Right ventricle myocardium inferior (tissue), 1 donor: ENCODE measurements at places on chromosomes 5 and 9.
A peak's percentile ranks its signal among the peaks of the same experiment; 100 is the strongest.

DNA sequence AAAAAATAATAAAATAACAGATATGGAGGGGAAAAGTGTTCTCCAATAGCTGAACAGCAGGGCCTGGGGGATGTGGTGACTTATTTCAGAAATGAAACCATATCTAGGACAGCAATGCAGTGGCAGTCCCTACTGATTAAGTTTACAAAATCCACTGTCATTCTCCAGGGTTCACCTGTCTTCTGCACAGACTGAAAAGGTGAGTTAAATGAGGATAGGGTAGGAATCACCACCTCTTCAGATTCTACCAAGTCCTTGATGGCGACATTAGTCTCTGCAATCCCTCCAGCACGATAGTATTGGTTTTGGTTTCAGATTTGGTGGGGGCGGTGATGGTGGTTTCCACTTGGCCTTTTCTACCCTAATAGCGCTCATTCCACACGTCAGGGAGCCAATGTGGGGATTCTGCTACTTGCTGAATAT is 32.3 kb upstream of the NPM1 start:
- DNase-seq, result no peak

- DNase-seq, result no peak
Measured at GRCh38 chr5:171745602-171746001, 40.0 kb upstream of the SMIM23 start.

DNA sequence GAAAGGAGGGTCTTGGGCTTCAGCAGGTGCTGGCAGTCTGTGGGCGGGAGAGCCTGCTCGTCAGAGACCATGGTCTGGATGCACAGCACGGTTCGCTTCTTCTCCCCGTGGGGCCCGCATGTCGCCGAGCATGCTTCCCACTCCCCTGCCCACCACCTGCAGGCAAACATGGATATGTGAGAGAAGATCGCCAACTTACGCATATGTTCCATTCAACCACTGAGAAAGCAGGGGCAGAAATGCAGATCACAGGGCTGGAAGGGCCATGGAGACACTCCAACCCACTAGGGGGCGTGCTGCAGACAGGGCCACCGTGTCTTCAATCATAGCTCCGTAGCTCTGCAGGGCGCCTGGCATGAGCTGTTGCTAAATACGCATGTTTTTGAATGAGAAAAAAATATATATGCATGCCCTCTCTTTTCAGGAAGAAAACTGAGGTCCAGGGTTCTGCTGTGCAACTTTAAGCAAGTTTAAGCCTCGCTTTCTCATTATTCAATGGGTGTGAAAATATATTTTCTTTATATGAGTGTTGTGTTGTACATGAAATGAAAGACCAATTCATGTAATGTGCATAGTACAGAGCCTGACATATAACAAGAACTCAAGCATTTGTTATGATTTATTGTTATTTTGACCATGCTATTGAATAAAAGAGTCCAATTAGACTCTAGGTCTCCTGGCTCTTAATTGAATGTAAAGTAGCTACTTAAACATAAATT is 148.0 kb downstream of the TARS1 start:
- DNase-seq, result no peak

- no peak for DNase-seq
Measured at GRCh38 chr5:159091596-159092331, 8.0 kb downstream of the EBF1 start.

DNA sequence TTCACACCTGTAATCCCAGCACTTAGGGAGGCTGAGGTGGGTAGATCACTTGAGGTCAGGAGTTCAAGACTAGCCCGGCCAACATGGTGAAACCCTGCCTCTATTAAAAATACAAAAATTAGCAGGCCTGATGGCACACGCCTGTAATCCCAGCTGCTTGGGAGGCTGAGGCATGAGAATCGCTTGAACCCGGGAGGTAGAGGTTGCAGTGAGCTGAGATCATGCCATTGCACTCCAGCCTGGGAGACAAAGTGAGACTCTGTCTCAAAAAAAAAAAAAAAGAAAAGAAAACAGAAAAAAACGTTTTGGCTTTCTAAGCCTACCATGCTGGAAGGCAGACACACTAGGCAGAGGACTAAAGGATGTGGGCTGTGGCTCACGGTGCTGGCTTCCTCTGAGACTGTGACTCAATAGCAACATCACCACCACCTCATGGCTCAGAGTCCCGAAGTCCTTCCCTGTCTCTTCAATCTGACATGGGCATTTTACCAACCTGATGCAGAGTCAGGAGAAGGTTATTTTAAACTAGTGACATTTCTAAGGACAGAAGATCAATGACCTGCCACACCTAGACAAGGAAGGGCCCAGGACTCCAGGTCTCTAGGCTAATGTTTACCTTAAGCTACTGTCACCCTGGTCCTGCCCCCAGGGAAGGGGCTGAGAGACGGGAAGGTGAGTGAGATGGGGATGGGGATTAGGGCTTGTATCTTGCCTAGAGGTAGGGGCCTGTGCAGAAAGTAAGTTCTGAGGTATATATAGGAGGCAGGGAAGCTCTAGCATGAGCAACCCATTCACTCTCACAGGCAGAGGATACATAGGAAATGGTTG is 3.7 kb downstream of the ECSCR start:
- DNase-seq, result no peak

- DNase-seq, result no peak
Measured at GRCh38 chr5:122141751-122142150, 12.4 kb downstream of the ZNF474 start.

DNA sequence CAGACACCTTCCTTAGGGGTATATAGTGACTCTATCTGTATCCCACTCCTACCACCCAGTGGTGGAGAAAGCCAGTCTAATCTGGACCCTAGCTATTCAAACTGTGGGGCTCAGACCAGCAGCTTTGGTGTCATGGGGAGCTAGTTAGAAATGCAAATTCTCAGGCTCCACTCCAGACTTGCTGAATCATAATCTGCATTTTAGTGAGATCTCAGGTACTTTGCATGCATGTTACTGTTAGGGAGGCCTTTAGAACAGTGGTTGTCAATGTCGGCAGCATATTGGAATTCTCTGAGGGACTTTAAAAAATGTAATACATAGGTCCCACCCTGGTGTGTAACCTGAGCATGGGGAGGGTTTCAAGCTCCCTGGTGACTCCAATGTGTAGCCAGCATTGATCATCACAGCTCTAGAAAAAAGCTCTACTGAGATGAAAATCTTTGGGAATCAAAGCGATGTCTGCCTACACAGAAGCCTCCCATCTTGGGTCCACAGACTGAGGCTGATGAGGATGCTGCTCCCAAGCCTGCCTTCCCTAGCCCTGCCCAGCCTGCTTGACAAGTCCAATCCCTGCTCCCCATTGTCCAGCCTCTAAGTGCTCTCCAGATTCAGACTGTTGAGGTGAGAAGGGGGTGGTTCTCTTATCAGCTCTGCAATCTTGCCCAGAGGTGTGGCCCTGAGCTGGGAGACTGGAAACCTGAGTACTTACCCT is 11.9 kb upstream of the GM2A start:
- no peak for DNase-seq

DNA sequence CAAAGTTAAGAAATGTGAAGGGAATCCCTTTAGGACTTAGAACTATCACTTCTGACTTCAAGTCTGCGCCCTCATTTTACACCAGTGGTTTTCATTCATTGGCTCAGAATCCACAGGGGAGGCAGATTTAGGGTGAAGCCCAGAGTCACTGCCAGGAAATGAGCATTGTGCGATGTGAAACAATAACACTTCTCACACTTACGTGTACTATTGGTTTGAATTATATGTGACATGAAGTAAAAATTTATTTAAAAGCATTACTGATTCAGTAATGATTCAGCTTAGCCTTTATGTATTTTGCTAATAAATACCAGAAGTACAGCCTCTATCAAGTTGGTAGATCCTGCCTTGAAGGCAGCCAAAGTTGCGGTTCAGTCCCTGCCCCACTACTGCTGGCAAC is 98.6 kb downstream of the PAM start:
- no peak for DNase-seq

DNA sequence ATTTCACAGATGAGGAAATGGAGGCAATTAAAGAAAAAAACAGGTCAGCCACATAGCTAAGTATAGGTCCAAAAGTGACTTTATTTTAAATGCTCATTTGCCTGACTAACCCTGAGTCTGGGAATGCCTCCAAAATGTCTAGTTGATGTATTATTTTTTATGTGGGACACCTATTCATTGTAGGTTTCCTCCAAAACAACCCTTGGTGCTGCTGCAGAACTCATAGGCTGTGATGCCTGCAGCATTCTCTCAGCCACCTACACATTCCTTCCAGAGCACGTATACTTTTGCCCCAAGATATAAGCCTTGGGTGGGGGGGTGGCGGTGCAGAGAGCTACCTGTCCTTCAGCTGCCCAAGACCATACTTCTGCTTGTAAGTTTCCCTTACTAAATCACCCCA is 77.4 kb downstream of the MSX2 start:
- no peak for DNase-seq

DNA sequence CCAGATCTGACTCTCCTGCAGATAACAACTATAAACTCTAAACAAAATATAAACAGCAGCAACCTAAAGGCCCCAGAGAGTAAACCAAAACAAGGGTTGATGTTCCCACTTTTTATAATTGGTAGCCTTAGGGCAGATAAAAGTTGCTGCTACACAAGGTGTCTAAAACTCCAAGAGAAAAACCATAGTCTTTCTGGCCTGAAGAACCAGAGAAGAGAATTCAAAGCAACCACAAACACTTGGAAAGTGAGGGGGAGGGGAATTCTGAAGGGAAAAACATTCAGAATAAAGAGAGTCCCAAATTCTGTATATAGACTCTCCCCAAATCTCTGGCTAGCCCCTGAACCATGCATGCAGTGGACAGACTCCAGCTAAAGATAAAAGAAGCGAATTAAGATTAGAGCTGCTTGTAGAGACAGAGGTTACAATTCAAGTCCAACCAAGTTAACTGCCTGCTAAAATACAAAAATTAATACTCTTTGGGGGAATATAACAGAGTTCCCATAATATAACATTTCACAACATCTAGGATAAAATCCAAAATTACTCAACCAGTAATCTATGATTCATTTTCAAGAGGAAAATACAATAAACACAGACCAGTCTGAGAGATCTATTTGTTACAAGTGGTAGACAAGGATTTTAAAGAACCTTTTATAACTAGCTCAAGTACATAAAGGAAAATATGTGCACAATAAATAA is 37.5 kb upstream of the RGMB start:
- DNase-seq, result no peak

DNA sequence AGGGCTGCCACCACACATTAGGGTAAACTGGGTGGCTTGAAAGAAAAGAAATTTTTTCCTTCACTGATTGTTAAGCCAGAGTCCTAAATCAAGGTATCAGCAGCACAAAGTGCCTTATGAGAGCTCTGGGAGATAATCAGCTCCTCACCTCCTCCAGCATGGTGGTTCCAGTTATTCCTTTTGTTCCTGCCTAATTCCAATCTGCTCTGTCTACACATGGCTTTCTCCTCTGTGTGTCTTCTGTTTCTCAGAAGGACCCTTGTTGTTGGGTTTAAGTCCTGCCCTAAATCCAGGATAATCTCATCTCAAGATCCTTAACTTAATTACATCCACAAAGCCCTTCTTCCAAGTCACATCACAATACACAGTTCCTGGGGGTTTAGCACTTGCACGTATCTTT is 1352.0 kb upstream of the CDH9 start:
- no peak for DNase-seq

DNA sequence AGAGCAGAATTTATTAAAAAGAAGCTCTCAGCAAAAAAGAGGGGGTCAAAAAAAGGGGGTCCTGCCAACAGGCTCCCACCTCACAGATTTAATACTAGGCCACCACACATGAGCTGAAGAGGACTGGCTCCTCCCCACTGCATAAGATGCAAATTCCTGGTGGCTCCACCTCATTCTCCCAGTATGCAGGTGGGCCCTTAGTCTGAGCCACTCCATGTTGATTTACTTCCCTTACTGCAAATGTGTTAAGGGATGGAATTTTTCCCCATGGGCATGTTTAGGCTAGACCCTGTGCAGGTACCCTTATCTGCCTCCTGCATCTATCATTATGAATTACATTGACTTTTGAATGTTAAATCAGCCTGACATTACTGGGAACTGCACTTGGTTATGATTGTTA is 82.9 kb downstream of the ISOC1 start:
- no peak for DNase-seq

DNA sequence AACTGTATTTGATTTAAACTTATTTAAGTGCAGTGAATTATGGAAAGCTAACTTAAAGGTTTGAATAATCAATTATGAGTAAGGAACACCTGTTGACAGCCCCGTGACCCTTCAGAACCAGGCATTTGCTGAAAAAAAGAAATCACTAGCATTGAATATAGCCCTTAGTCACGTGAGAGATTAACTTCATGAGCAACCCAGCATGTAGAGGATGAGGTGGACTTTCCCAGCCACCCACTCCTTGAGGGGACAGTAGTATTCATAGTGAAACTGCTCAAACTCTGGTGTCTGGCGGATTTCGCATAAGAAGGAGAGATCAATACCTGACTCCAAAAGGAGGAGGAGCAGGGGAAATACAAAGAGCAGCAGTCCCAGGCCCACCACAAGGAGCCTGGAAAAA is 184.8 kb upstream of the RASEF start:
- no peak for DNase-seq

DNA sequence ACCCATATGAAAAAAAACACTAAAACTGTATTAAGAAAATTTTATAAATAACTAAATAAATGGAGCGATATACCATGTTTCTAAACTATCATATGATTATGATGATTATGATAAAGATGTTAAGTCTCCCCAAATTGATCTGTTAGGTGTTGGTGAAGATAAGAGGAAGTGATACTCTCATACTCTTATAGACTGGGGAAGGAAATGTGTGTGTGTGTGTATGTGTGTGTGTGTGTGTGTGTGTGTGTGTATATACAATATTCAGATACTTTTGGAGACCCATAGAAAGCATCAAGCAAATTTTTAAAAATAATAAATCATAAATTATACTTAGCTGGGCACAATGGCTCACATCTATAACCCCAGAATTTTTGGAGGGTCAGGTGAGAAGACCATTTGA is 62.9 kb downstream of the TMEM232 start:
- no peak for DNase-seq

GRCh38 chr5:10324518-10325370 is 17.0 kb upstream of the CMBL start:
- no peak for DNase-seq

GRCh38 chr9:134773842-134774241 is 106.8 kb upstream of the FCN2 start:
- no peak for DNase-seq

- peak; percentile 70 for DNase-seq
Measured at GRCh38 chr5:170603578-170604565, 100.1 kb downstream of the KCNIP1 start.

DNA sequence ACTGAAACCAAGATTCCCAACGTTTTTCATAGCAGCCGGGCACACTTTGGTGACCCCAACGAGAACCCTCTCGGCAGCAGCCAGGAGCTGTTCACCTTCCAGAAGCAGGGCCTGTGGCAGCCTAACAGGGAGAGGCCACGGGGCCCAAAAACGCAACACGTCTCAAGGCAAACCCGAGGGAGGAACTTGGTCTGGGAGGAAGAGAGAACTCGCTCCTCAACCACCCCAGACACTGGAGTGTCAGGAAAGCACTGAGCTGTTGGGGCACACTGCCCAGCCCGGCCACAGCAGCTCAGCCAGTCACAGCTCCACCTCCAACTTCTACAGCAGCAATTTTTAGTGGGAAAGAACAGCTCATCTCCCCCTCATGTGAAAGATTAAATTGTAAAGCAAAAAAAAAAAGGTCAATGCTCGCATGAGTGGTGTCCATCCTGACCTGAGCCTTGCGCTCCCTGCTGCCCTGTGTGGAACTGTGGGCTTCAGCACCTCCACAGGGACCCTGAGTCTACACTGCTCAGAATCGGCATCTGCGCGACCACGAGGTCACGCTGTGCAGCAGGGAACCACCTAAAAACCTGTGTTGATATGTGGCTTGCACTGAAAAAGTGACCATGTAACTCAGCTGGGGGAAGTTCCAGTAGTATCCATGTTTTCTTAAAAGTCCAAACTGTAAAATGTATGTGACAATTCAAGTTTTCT is 55.0 kb downstream of the IPPK start:
- no peak for DNase-seq
